SK-N-DZ (cell line): ENCODE measurements at places on chromosomes 12 and 14.

- no peak for DNase-seq
Observed at GRCh38 chr12:108671110-108671509, 37.4 kb upstream of the SELPLG start.

DNA sequence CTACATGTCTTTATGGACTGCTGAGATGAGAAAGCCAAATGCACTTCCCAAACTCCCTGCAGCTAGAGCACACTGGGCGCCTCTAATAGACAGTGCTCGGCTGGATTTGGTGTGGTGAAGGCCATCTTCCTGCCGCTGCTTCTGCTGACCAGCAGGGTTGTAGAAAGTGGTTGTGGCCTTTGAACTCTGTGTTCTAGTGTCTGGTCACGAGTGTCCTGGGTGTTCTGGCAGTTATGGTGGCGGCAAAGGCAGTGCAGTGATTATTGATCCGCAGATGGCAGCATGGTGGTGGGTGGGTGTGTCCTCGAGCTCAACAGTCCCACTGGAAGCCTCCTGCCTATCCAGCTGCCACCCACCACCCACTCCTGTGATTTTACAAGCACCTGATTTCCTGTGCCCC is 43.4 kb downstream of the SMIM41 start:
- DNase-seq = no peak

DNA sequence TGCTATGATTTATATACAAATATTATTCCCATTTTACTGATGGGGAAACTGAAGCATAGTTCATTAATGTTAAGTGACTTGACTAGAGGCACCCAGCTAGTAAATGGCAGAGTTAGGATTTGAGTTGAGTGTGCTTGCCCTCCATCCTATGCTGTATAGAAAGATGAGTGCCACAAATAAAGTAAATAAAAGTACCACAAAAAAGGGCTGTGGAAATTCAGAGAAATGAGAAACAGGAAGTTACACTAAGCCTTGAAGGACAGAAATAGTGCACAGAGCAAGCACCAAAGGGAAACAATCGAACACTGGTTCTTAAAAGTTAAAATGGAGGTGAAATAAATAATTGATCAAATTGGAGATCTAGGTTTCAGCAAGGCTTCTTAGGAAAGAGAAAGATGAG is 9.2 kb upstream of the ABCD2 start:
- no peak for DNase-seq

GRCh38 chr14:51285120-51285519 is 45.1 kb downstream of the TMX1 start:
- no peak for DNase-seq

DNA sequence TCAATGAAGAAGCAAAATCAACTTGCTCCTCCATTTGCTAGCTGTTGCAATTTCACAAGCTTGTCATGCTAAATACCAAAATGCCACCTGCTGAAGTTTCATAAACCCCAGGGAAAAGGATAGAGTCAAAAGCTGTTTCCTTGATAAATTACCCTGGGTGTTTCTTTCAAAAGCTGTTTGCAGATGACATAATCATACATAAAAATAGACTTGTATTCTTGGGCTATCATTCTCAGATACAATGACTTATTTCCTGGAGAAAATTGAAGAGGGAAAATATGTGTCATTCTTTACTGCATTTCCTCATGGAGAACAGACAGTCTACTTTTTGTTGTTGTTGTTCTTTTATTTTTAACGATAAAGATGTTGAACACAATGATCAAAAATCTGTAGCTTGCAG is 119.2 kb downstream of the GALC start:
- no peak for DNase-seq

DNA sequence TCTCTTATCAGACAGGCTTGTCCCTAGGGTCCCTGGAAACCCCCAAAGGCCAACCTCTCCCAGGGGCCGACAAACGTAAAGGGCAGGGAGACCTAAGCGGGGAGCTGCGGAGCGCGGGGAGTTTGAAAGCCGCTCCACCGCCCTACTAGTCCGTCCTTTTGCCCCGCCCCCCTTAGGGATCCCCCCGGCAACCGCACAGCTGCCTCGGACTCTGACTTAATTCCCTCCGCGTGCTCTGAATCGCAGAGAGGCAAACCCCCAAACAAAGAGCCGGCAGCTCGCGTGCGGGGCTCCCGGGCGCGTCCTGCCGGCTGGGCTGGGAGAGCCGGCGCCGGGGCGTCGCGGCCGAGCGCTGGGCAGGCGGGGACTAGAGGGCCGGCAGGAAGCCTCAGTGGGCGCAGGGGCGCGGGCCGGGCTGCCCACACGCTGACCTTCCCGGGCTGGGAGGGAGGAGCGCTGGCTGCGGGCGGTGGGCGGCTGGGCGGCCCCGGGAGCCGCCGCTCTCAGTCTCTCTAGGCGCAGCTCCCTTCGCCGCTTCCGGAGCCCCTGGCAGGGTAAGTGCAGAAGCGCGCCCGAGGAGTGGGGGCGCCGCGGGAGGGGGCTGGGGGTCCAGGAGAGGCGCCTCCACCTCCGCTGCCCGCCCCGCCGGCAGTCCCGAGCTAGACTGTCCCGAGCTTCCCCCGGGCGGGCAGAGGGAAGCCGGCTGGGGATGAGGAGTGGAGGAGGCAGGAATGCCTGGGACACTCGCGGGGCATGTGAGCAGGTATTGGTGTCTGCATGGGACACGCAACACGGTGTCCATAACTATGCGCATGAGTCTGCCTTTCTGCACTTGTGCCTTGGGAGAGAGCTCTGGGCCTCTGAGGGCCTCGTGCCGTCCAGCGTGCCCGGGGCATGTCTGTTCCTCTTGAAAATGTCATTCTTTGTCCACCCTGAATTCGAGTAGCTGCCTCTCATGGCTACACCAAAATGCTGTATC is at the start of gene TSPAN11:
Gene TSPAN11 (plus strand): TSS at position 506 of the 979 bp plus-strand sequence. CDS start 27,244 bp downstream, outside the sequence.
- peak; percentile 66 for DNase-seq

- no peak for DNase-seq
Observed at GRCh38 chr12:76768576-76768975, 4.7 kb downstream of the ZDHHC17 start.

DNA sequence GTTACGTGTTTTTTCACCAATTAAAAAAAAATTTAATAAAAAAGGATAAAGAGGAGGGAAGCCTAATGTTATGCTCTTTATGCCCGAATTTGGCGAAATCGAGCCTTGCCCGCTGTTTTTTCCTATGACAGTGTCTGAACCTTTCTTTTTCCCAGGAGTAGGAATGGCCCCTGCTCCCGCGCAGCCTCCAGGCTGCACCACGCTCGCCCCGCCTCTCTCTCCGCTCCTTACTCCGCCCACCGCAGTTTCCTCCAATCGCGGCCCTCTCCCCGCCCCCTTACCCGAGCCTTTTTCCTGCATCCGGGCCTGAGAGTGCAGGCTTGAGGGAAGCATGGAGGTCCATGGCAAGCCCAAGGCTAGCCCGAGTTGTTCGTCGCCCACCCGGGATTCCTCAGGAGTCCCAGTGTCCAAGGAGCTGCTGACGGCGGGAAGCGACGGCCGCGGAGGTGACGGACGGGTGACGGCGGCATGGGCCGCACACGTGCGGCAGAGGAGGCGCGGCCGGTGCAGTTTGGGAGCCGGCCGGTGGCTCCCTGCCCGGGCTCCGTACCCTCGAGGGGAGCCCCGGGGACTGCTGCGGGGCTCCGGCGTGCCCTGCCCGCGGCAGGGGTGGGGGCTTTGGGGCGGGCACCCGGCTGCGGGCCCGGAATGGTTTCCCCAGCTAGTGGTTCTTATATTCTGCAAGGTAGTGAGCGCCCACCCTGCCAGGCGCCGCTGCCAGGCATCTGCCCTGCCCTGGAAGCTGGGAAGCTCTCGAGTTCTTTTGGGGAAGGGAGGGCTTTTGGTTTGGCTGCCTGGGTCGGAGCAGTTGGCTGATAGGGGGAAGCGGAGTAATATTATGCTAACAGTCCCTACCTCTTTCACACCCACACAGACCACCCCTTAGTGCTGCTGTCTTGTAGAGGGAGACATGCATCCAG is at the start of gene NOPCHAP1:
Gene NOPCHAP1 (plus strand): TSS at position 295 of the 920 bp plus-strand sequence. CDS start 37 bp downstream, at position 332.
- DNase-seq = peak; percentile 92

GRCh38 chr12:83378186-83378727 is 691.6 kb downstream of the TMTC2 start:
- no peak for DNase-seq
